ENCODE measurements at places on chromosomes 16 and 17.

DNA sequence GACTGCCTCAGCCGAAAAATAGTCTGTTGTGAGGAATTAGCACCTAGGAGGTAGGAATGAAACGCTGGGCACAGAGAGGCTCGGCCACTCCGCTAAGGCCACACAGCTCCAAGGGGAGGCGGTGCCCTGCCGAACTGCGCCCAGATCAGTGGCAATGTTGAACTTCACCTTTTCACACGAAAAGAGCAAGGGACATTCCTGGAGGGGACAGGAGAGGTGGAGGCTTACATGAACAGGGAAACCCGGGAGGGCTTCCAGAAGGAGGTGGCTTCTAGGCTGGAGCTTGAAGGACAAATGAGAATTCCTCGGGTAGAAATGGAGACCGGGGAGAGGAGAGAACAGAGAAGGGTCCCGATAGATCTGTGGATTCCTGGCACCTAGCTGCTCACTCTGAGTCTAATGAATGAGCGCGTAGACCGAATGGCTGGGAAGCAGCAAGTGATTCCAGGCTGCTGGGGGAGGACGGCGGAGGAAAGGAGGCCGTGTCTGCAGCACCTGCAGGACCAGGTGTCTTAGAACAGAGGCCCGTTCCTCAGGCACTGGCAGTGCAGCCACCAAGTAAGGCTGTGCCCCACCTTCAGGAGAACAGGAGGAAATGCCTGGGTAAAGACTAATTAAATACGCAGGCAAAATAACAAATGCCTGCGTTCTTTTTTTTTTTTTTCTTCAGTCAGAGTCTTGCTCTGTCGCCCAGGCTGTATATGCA lies 722 bp upstream of the SLC38A10 start:
- DNase-seq = no peak

DNA sequence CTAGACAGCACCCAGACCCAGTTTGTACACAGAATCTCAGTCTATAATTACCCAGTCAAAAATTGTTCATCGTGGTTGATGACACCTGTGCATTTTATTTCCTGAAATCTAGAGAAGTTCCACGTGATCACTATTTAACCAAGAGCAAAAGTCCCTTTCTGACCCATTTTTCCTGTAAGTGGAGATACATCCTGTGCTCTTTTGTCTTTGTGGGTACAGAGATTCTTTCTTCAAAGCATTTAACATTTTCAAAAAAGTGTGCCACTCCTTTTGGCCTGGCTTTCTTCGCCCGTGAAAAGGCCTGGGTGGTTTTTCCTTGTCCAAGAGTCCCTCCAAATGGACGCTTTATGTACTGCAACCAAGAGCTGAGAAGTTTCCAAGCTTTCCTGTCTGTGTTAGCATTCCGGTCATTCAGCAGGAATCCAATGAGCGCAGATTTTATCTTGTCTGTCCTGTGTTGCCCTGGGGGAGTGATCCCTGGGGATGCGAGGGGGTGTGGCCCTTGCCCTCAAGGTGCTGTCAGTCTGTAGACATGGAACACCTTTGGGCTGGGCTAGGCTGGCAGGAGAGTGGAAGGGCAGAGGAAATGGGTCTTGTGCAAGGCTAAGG lies 161.1 kb upstream of the CACNG5 start:
- DNase-seq = no peak

GRCh38 chr16:57935904-57936303 lies 35.0 kb downstream of the CNGB1 start:
- DNase-seq = no peak

DNA sequence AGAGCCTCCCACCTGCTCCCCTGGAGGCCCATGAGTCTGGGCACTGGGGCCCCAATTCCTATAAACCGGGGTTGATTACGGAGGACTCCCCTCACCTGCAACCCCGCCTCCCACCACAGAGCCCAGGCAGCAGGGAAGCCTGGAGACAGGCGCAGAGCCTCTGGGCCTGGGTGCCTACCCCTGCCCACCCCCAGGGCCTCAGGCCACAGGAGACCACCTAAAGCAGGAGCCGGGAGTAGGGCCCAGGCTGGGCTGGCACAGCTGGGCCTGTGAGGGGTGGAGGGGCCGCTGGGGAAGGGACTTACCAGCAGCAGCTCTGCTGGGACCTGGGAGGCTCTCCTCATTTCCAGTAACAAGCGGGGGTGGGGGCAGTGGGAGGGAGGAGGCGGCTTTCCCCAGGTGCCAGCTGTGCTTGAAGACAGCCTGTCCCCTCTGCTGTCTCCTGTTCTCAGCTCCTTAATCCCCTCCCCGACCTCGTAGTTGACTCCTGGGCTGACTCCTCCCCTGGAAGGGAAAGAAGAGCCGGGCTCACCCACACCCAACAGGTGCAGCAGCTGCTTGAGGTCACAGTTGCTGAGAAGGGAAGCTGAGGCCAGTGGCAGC lies 46.8 kb downstream of the TMEM235 start:
- DNase-seq = no peak

- no peak for DNase-seq
These were observed 47.1 kb downstream of the SPACA3 start for GRCh38 chr17:33038740-33039139.

Data from stimulated activated effector memory CD8-positive, alpha-beta T cell treated with anti-CD3 and anti-CD28 coated beads, Interleukin-12 subunit alpha, Interleukin-12 subunit beta, amount 100 ng/mL, for 72 hours (primary cell).